ENCODE measurements at places on chromosomes 5 and 9.

DNA sequence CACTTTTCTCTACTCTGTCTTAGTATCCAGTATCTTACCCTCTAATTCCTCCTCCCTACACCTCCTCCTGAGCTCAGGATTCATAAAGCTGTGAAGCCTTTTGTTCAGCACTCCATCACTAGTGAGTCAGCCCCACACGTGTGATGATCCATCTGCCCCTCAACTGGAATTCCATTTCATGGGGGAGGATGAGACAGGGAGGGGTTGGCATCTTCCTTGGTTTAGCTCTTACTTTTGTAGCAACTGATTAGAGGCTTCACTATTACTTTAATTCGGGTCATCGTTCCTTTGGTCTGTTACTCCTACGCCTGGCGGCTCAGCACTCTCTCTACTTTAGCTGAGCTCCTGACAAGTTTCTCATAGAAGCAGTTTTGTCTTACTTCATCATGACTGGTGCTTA is 11.8 kb downstream of the BTNL8 start:
- H3K27me3 ChIP-seq: no peaks in the 10 kb centered on the region
- no peak for DNase-seq
- no peaks in the 10 kb centered on the region for H3K36me3 ChIP-seq
- H3K4me1 ChIP-seq: no peaks in the 10 kb centered on the region
- H3K4me3 ChIP-seq: no peak overlapping the region

DNA sequence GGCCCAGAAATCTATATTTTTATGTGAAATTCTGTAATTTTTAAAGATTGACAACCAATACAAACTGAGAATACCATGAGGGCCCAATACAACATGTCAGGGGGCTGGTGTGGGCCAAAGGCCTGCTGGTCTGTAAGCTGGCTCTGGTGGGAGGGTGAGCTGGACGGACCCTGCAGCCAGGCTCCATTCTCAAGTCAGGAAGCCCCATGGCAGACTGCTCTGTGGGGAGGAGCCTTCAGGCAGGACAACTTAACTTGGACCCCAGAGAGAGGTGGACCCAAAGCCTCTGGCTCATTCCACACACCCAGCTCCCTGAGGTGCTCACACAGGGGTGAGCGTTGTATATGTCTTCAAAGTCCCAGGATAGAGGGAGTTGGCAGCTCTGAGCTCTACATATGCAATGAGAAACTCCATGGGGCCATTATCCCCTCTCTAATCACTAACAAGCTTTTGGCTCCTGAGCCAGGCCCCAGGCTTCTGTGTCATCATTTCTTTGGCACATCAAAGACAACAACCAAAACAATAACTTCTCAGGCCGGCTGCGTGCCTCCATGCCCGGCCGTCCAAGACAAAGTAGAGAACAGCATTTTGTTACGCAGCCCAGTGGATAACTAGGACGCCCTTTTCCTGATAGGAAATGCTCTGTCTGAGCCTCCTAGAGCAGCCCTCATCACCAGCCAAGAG is 6.4 kb downstream of the SEPTIN8 start:
- no peak for DNase-seq
- peaks cover 7% of the 10 kb centered on the region for H3K4me1 ChIP-seq
- no peaks in the 10 kb centered on the region for H3K27me3 ChIP-seq
- H3K4me3 ChIP-seq: no peak overlapping the region
- H3K27ac ChIP-seq: no peak overlapping the region

GRCh38 chr9:135984072-135984710 is 23.0 kb upstream of the UBAC1 start:
- no peak for DNase-seq

DNA sequence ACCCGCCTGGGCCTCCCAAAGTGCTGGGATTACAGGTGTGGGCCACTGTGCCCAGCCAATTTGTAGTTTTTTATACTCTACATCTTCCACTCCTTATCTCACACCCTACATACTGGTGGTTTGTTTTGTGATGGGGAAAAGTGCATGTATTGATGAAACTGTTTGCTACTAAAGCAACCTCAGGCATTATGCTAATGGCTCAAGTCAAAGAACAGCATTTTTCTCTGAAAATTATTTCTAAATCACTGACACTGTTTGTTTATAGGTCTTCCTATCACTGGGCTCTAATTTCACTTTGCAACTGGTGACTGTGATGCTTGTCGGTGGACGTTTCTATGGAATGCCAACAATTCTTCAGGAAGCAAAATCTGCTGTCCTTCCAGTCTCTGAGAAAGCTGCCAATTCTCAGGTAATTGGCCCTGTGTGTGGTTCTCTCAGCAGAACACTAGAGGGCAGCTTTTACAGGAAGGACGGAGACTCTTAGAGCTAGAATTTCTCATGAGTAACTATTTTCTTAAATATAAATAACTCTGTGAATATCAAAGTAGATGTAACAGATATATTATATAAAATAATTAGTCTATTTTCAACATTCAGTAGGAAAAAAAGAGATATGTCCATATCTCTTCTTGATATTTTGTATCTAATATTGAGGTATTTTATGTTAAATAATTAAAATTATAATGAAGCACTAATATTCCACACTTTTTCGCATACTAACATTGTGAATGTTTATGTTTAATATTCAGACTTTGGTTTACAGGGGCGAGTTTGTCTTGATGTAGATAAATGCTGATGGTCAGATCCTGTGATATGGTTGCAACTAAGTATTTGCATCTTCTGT is 244.1 kb downstream of the ADGRV1 start:
- H3K4me3 ChIP-seq: no peak overlapping the region
- H3K36me3 ChIP-seq: no peaks in the 10 kb centered on the region
- no peaks in the 10 kb centered on the region for H3K4me1 ChIP-seq
- no peaks in the 10 kb centered on the region for H3K27me3 ChIP-seq
- peak; percentile 27 for DNase-seq

GRCh38 chr5:73186976-73187375 is 14.0 kb downstream of the TMEM174 start:
- no peak for DNase-seq
- H3K4me3 ChIP-seq: no peak overlapping the region
- no peaks in the 10 kb centered on the region for H3K4me1 ChIP-seq

Measured in colonic mucosa (tissue), 4 donors.